Esophagus squamous epithelium (tissue), 5 donors: ENCODE measurements at places on chromosomes 13 and 19.

- DNase-seq, result no peak
Observed at GRCh38 chr13:34430294-34430693, 511.8 kb upstream of the NBEA start.

GRCh38 chr13:113981194-113981605, 7.3 kb upstream of the C13orf46 start:
- DNase-seq, result no peak

GRCh38 chr19:41872775-41873647, 4.1 kb upstream of the CD79A start:
- DNase-seq, result no peak

DNA sequence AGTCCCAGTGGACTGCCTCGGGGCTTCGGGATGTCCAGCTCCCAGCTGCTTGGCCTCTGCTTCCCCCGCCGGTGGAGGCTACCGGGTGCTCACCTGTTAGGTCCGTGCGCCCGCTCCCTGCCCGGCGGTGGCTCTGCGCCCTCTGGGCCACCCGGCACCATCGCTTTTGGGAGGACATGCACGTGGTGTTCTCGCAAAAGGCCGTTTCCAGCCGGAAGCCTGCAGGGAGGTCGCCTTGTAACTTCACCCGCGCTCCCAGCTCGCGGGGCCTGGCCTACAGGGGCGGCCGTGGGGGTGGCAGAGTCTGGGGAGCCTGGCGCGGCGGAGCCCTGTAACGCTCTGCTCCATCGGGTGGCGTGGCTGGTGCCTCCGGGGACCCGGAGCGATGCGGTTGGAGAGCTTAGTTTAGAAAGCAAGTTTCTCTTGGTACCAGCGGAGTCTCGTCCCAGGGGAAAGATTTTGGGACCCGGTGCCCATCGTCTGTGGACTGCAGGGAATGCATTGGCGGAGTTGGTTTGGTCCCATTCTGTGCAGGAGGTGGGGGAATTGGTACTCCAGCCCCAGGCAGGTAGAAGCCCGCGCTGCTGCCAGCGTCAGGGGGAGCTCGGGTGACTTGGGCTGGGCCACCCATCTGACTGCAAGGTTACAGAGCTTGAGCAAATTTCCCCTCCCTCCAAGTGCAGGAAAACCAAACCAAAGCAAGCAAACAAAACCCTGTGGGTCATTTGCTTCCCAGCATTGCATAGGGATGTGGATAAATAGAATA, 673 bp downstream of the SPATA13 start:
- DNase-seq, result no peak

GRCh38 chr13:95704510-95704909, 27.6 kb downstream of the DNAJC3 start:
- DNase-seq, result no peak

- no peak for DNase-seq
Observed at GRCh38 chr19:17289489-17289888, 7.8 kb downstream of the ANKLE1 start.

- no peak for DNase-seq
Observed at GRCh38 chr19:16285769-16286498, 38.7 kb upstream of the KLF2 start.

GRCh38 chr13:112732679-112733078, 42.8 kb downstream of the ATP11A start:
- DNase-seq, result no peak
